Posterior vena cava (tissue), 2 donors: ENCODE measurements at places on chromosomes 11 and 22. TPM values are rescaled to one million over a fixed set of nuclear protein-coding genes. Genes with fewer than 3 reads are reported as not detected.

- DNase-seq = no peak
Observed at GRCh38 chr11:78783846-78784245, 209.2 kb upstream of the NARS2 start.

- no peak for DNase-seq
Observed at GRCh38 chr22:37803639-37804351, 3.9 kb upstream of the GCAT start.

DNA sequence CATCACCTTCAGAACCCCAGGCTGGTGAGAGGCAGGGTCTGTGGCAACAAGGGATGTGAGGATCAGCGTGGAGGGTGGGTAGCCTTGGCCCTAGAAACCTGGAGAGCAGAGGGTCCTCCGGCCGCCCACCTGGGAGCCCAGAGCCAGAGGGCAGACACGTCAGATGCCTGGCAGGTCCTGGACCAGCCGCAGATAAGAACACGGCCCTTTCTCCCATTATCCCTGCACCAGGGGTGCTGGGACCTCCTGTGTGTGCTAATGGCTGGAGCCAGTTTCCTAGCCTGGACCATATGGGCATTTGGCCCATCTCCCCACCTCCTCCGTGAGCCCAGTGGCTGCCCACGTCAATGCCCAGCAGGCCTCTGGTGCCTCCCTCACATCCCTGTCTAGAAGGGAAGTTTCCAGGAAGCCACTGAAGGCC is 88.4 kb downstream of the MORC2 start:
- DNase-seq = no peak

DNA sequence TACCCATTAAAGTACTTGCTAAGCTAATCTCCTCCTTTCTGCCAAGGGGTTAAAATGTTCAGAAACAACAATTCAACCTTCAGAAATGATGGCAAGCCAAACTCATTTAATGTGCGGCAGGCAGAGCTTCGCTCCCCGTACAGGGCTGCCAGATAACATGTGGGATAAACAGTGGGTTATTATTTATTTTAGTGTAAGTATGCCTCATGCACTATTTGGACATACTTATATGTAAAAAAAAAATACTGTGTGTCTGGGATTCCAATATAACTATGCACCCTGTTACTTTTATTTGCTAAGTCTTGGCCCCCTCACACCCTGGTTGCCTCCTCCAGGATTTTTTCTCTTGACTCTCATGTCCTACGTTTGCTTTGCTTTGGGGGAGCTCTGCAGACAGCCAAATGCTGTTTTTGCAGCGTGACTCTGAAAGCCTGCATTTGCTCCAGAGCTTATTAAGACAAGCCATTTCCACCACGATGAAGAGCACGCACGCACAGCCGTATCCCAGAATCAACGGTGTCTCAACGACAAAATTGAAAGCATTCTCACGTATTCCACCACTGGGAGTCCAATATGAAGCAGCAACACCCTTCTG is 86.5 kb upstream of the SHANK2 start:
- peak; percentile 75 for DNase-seq

- no peak for DNase-seq
Observed at GRCh38 chr11:132147464-132147863, 777.0 kb downstream of the NTM start.

- DNase-seq = no peak
Observed at GRCh38 chr11:61529537-61530225, 21.1 kb downstream of the LRRC10B start.

GRCh38 chr11:59208956-59209355 is 3.8 kb downstream of the MPEG1 start:
- no peak for DNase-seq

DNA sequence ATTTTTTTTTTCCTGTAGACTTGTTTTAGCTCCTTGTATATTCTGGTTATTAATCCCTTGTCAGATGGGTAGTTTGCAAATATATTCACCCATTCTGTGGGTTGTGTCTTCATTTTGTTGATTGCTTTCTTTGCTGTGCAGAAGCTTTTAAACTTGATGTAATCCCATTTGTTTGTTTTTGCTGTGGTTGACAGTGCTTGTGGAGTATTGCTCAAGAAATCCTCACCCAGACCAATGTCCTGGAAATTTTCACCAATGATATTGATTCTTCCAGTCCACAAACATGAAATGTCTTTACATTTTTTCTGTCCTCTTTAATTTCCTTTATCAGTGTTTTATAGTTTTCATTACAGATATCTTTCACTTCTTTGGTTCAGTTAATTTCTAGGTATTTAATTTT is 55.6 kb upstream of the MRGPRX1 start:
- DNase-seq = no peak

- DNase-seq = peak; percentile 89
Observed at GRCh38 chr11:63888170-63889086, 28.5 kb downstream of the RCOR2 start.

- DNase-seq = no peak
Observed at GRCh38 chr22:42670921-42671709, 21.9 kb upstream of the CYB5R3 start.

DNA sequence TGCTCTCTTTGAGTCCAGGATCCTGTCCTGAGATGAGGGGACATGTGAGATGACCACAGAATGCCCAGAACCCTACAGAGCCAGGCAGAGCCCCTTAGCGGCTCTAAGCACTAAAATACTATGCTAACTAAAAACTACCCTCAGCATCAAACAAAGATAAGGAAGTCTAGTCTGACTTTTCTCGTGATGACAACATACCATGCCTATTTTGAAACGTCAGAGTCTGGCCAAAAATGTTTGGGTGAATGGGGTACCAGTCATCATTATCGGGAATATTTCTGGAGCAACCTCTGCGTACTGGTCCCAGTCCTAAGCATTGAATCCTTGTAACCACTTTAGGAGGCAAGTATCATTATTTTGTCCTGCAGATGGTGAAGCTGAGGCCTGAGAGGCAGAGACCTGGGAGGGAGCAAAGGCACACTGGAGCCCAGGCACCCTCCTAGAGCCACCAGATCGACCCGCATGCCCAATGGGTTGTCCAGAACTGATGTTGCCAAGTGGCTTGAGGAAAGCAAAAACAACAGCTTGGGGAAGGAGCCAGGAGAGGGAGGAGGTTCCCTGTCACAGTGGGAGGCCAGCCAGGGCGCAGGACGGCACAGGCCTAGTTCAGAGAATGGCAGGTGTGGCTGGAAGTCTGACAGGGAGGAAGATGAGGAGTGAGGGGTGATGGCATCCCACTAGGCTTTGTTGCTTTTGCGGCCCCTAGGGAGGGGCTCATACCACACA is 7.2 kb upstream of the OSM start:
- no peak for DNase-seq

DNA sequence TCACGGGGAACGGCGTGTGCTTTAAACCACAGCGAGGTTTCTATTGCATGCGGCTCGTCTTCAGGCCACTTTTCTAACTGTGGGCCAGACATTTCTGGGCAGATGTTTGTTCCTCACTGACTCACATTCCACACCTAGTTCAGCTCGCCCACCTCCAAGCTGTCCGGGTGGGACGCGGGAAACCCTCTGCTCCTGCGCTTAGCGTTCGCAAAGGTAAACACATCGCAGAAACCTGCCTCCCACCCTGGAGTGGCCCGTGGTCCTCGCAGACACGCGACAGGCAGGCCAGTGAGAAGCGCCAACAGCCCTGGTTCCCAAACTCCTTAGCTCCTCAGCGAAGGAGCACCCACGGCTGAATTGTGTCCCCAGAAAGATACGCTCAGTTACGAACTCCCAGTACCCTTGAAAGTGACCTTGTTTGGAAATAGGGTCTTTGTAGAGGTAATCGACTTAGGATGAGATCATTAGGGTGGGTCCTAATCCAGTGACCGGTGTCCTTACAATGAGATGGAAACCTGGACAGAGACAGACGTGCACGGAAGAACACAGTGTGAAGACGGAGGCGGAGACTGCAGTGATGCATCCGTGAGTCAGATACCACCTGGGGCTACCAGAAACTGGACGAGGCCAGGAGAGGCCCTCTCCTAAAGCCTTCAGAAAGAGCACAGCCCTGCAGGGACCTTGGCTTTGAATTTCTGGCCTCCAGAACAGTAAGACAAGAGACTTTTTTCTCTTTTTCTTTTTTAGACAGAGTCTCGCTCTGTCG is 82.7 kb downstream of the CELSR1 start:
- no peak for DNase-seq

DNA sequence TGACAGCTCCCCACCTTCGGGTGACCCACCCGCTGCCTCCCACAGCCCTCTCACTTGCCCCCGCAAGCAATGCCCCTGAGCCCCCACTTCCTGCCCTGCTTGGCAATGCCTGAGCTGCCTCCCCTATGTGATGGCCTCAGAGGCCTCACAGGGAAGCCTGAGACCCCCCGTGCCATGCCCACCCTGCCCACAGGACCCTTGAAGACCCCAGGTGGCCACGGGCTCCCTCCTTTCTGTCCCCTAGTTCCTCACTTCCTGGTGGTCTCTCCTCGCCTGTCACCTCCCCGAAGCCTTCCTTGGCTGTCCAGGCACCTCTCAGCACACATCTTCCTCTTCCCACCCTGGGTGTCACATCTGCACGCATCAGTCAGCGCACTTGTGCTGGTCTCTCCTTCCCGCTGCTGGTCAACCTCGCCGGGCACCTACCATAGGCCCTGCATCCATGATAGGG is 90.5 kb downstream of the BRD1 start:
- peak; percentile 37 for DNase-seq

DNA sequence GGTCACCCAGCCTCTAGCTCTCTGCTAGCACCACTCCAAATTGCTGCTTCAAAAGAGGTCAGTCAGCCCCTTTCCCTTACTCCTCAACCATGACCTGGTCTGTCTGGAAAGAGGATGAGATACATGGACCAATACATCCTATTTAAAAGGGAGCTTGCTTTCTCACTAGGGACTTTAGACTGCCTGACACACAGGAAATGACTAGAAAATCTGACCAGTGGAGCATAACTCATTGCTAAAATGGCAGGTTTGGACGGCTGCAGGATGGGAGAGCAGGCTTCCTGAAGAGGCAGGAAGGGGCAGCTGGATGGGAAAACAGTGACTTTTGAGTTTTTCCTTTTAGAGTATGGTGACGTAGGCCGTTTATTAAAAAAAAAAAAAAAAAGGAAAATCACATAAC is 25.3 kb downstream of the STIM1 start:
- DNase-seq = no peak

DNA sequence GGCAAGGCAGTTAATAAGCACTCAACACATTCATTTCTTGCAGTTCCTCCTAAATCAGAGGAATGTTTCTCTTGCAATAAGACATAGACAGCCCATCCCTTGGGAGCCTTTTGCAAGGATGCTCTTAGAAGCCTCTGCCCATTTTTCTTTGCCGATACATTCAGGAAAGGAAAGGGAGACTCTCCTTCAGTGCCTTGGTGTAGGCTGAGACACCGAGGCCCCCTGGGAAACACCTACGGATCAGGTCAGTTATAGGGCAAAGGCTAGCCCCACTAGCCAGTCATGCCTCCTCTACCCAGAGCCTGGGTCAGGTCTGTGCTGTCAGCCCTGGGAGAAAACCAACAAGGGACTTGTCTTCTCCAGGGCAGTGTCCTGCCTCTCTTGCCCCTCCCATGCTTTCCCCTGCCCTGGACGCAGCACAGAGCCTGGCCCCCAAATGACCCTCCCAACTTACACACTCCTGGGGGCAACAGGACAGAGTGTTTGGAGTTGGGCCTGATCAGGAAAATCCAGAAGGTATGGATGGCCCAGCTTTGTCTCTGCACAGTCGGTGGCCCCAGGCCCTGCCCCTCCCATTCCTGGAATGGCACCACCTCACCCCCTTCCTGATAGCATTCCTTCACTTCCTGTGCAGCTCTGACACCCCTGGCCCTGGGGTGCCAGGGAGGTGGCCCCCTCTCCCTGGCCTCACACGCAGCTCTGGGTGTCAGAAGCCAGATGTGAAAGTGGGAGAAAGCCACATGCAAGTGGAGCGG is 18.3 kb downstream of the ANKK1 start:
- DNase-seq = no peak

- DNase-seq = no peak
Observed at GRCh38 chr11:32586576-32587190, 3.1 kb downstream of the EIF3M start.

- DNase-seq = no peak
Observed at GRCh38 chr11:85941380-85941973, 86.3 kb downstream of the CCDC83 start.

GRCh38 chr22:39839204-39839603 is 54.4 kb downstream of the ENTHD1 start:
- DNase-seq = no peak

GRCh38 chr22:37760152-37760551 is 47.6 kb upstream of the GCAT start:
- DNase-seq = no peak

GRCh38 chr11:120385655-120386054 is 49.4 kb downstream of the ARHGEF12 start:
- no peak for DNase-seq

GRCh38 chr11:83033972-83034672 is 37.6 kb downstream of the RAB30 start:
- no peak for DNase-seq

- no peak for DNase-seq
Observed at GRCh38 chr11:69411257-69411924, 70.1 kb upstream of the LINC01488 start.

- DNase-seq = no peak
Observed at GRCh38 chr22:41229730-41230400, 10.9 kb downstream of the CHADL start.

DNA sequence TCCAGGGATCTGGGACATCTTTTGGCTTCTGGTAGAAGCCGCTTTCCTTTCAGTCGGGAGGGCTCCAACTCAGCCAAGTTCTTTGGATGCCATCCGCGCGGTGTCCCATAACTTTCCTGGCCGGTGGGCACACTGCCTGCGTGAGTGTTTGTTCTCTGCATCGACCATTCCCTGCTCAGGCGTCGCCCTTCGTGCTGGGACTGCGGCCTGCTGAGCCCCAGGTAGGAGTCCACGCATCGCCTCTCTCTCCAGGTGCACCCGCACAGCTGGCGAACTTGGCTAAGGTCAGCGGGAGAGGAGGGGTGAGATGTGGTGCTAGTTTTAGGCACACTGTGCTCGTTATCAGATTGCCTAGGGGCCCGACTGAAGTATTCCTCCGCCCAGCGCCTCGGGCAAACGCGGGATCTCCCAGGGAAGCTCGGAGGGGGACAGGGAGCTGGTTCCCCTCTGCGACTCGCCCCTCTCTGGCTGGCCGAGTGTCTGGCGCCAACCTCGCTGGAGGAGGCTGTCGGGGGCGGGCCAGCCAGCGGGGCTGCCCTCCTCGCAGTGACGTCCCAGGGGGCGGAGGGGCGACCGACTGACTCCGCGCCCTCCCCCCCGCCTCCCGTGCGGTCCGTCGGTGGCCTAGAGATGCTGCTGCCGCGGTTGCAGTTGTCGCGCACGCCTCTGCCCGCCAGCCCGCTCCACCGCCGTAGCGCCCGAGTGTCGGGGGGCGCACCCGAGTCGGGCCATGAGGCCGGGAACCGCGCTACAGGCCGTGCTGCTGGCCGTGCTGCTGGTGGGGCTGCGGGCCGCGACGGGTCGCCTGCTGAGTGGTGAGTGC is at the start of gene LAYN:
TSS of gene LAYN (plus strand) at position 607 of the 823 bp plus-strand sequence. CDS start at position 731, 124 bp downstream.
- peak; percentile 82 for DNase-seq

GRCh38 chr11:46451759-46452158 is 60.2 kb upstream of the CHRM4 start:
- DNase-seq = no peak

The HIC2 gene
- total RNA-seq = 3.8 TPM

The RHOG gene
- 52.0 TPM for total RNA-seq

The PARVG gene
- total RNA-seq = 9.8 TPM

The OR8U1 gene
- total RNA-seq = not detected

The NPTXR gene
- total RNA-seq = 8.4 TPM

The GVQW3 gene
- 1.2 TPM for total RNA-seq

The TST gene
- 8.9 TPM for total RNA-seq

The HPX gene
- total RNA-seq = 1.2 TPM

The SSTR3 gene
- not detected for total RNA-seq

The PRRG4 gene
- 0.83 TPM for total RNA-seq

The UBQLN3 gene
- 0.38 TPM for total RNA-seq

The PANX3 gene
- not detected for total RNA-seq

The C11orf87 gene
- total RNA-seq = not detected

The PLAAT4 gene
- total RNA-seq = 11.5 TPM

The C11orf21 gene
- 1.3 TPM for total RNA-seq

The KCTD17 gene
- total RNA-seq = 20.4 TPM
